ENCODE measurements at places on chromosomes 7 and 10.
A peak's percentile ranks its signal among the peaks of the same experiment; 100 is the strongest.

DNA sequence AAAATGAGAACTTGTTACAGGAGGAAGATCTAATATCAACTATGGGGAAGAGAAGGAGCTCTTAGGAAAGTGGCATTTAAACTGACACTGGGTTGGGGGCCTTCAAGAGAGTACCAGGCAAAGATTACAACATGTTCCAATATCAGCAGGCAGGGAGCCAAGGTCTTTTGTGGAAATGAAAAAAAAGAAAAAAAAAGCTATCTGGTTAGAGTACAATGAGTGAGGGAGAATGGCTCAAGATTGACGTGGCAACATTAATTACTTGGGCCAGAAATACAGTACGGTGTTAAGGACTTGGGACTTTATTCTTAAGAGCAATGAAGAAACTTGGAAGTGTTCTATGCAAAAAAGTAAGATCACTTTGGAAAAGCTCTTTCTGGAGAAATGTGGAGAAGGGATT, 132.3 kb upstream of the CDK1 start:
- DNase-seq = no peak

- DNase-seq = no peak
Measured at GRCh38 chr7:51619880-51620279, 303.3 kb upstream of the COBL start.

- DNase-seq = peak; percentile 34
Measured at GRCh38 chr10:42753126-42753506, 29.5 kb upstream of the BMS1 start.

- no peak for DNase-seq
Measured at GRCh38 chr10:77633376-77633775, 4.2 kb downstream of the KCNMA1 start.

DNA sequence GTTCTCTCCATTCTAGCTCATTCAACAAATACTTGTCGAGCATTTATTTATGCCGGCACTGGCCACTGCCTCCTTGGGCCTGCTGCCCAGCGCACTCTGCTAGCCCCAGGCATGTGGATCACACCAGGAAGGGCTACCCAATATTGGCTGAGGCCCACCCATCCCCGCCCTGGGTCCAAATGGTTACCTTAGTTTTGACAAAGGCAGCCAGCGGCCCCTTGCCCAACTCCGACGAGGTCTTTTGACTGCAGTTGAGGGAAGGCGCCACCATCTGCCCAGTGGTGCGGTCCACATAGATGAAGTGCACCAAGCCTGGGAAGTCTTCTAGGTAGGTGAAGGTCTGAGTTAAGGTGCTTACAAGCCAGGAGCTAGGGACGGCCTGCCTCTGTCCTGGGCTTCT, 7.2 kb upstream of the PYROXD2 start:
- no peak for DNase-seq

DNA sequence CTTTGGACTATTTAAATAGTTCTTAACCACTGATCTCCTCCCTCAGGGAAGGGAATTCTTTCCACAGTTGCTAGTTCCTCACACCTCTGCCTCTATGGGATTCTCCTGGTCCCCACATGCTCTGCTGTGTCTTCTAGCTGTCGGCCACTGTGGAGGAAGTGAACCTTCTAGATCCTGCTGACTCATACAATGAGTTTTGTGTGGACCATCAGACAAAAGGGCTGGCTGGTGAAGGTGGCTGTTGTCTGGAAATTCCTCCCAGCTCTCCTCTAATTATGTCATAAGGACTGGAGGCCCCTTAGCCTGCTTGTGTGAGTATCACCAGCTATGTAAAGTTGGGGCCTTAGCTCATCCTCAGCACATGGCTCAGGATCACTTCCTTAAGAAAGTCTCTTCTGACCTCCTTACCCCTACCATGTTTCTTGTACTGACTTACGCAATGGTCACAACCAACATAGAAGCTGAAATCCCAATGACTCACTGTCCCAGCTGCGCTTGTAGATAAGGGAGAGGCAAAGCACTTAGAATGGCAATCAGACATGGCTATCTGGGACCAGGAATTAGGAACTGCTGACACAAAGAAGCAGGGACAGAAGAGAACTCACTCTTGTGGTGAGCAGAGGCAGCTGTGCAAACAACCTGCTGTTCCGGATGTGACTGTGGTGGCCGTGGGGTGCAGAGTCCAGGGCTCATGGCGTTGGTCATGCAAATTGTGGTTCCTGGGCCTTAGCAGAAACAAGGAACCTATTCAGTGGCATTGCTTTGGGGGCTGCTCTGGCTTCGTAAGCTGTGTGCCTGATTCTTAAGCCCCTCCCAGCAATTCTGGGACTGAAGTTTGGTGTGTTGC, 2.5 kb upstream of the MACC1 start:
- DNase-seq = no peak

DNA sequence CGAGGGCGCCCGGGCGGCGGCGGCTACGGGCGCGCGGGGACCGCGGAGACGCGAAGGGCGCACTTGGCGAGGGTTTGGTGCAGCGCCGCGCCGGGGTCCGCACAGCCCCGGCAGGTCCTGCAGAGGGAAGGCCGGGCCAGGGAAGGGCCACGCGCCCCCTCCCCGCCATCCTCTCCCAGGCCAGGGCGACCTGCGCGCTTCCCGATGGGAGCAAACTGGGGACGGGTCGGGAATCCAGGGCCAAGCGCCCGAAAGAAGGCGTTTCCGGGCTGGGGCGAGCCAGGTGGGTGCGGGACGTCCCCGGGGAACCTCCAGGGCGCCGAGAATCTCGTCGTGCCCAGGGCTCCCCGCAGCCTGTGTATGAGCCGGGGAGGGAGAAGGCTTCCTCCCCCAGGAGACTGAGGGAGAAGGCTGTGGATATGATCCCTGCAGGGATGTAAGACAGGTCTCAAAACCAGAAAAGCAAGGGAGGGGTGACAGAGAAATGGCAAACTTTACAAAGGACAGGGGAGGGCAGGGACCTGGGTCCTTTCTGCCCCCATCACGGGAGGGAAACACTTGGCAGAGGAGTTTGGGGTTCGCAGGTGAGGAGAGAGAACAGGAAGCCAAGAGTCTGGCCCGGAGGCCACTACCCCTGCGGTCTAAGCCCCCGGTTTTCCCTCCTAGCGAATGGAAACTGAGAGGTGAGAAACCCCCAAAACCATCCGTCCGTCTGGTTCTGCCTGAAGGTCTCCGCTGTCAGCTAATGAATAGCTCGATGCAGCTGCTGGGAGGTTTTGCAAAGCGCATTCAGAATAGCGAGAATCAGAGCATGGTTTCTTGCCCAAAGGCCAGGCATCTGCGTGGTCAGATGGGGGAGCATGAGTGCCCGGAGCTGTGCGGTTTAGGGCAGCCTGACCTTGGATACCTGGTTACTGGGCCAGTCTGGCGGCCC, 674 bp downstream of the AMZ1 start:
- DNase-seq = no peak

DNA sequence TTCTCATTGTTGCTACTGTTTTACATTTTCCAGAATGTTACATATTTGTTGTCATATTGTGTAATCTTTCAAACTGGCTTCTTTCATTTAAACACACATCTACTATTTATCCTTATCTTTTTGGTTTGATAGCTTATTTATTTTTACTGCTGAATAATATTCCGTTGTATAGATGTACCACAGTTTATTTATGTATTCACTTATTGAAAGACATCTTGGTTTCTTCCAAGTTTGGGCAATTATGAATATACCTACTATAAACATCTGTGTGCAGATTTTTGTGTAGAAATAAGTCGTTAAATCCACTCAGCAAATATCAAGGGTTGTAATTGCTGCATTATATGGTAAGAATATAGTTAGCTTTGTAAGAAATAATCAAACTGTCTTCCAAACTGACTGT, 669.2 kb downstream of the TNS3 start:
- no peak for DNase-seq

DNA sequence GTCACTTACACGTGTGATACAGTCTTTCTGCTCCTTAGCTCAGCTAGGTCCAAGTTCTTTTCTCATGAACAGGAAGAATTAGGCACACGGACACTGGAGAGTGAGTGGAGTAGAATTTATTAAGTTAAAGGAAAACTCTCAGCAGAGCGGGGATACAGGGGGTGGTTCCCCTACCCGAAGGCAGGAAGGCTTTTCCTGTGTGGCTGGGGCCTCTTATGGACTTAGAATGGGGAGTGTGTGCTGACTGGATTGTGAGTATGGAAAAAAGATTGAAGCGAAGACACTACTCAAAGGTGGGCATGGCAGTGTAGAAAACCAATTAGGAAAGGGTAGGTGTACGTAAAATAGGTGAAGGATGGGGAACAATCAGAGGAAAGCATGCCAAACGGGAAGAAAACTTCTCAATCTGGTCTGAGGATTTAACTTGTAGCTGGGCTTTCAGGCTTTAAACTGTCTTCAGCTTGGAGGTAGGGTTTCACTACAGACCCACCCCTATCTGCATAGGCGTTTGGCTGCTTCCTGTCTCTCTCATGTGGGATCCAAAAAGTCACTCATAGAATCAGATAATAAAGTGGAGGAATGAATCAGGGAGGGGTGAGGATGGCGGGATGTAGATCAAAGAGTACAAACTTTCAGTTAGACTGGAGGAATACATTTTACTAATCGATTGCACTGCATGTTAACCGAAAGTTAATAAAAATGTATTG, 104.2 kb downstream of the ANKRD7 start:
- no peak for DNase-seq

Measured in stimulated activated CD4-positive, alpha-beta T cell treated with anti-CD3 and anti-CD28 coated beads, Interleukin-15, amount 100 ng/mL, for 1 hour (primary cell).